ENCODE measurements at places on chromosomes 12 and 14. TPM values are rescaled to one million over a fixed set of nuclear protein-coding genes. Genes with fewer than 3 reads are reported as not detected.

Gene IKBIP
- 14.9 TPM for total RNA-seq

Gene ABCD2
- 0.74 TPM for total RNA-seq

Gene FGD4
- 64.6 TPM for total RNA-seq

Gene PKP2
- 10.4 TPM for total RNA-seq

Gene ZDHHC22
- not detected for total RNA-seq

Gene LRRC10
- 0.40 TPM for total RNA-seq

Gene CARMIL3
- total RNA-seq: 2.4 TPM

Gene PLEKHH1
- 2.9 TPM for total RNA-seq

Gene SERPINA12
- not detected for total RNA-seq

Gene PCED1B
- total RNA-seq: 8.2 TPM

Gene CLEC9A
- 0.60 TPM for total RNA-seq

Gene PIK3C2G
- total RNA-seq: 4.8 TPM

Gene KCNMB4
- 8.7 TPM for total RNA-seq

Gene CBLN3
- 1.7 TPM for total RNA-seq

Gene LRCOL1
- 1.4 TPM for total RNA-seq

Gene PIWIL1
- not detected for total RNA-seq

Gene SLC35F4
- total RNA-seq: not detected

Gene EPYC
- total RNA-seq: not detected

Gene DIABLO
- total RNA-seq: 44.1 TPM

Gene CMKLR1
- total RNA-seq: 15.4 TPM

Measured in lung (tissue), 17 donors.